ENCODE measurements at places on chromosomes 5 and 9. TPM values are rescaled to one million over a fixed set of nuclear protein-coding genes. Genes with fewer than 3 reads are reported as not detected.
A peak's percentile ranks its signal among the peaks of the same experiment; 100 is the strongest.

PDE8B gene
- total RNA-seq, result not detected

DNA sequence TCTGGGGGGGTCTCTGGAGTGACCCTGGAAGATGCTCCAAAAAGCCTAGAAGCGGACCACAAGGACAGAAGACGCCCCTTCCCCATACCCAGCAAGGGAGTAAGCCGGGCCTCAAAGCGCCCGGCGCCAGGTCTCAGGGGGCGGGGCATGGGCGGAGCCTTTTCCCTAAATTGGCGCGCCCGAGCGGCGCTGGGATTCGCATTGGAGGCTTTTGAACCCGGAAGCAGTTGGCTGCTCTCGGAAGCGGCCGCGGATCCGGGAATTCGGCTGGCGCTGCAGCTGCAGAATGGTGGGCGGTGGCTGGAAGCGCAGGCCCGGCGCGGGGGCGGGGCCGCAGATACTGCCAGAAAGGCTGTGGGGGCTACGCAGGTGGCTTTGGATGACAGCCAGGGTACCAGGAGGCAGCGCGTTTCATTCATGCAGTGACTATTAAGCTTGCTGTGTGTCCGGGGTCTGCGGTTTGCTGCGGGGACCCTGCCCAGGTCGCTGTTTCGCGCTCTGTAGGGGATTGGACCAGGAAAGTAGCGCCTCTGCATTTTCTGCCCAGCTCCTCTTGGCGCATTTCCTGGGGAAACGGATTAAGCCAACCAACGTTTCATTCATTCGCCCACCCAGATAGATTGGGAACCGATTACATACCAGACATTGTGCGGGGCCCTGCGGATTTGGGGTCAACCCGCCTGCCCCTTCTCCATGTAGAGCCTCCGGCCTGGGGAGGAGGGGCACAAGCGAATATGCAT is 83.0 kb upstream of the FREM1 start:
- H3K4me1 ChIP-seq, result peaks cover 23% of the 10 kb centered on the region
- peak; percentile 69 for DNase-seq
- peak overlapping the region; percentile 29 for H3K27ac ChIP-seq
- H3K36me3 ChIP-seq, result no peaks in the 10 kb centered on the region
- peaks cover 11% of the 10 kb centered on the region for H3K27me3 ChIP-seq

STC2 gene
- total RNA-seq, result 31.5 TPM

GRCh38 chr5:168047043-168047668 is 244.3 kb upstream of the WWC1 start:
- H3K27ac ChIP-seq, result no peak overlapping the region
- H3K4me3 ChIP-seq, result no peak overlapping the region
- no peaks in the 10 kb centered on the region for H3K4me1 ChIP-seq

PRLR gene
- not detected for total RNA-seq

- H3K4me1 ChIP-seq, result no peaks in the 10 kb centered on the region
- H3K27me3 ChIP-seq, result no peaks in the 10 kb centered on the region
- H3K4me3 ChIP-seq, result no peak overlapping the region
Observed at GRCh38 chr5:23893561-23893960, 386.2 kb downstream of the PRDM9 start.

ADGRD2 gene
- not detected for total RNA-seq

DNA sequence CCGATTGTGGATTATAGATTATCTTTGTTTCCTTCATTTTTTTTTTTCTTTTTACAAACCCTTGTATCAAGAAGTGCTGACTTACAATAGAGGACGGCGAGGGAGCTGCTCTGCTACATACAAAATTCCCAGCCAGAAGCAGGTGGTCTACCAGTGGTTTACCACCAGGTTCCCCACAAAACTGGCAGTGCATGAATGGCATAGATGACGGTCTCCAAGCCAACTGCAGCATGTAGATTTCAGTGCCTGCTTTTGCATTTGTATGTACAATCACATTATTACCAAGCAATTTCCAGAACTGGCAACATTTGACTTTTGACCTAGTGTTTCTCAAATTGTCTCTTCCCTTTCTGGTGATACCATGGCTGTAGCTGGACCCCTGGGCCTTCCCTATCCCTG is 84.0 kb downstream of the ACER2 start:
- DNase-seq, result no peak

PDCD1LG2 gene
- 0.81 TPM for total RNA-seq

NPR3 gene
- total RNA-seq, result 0.05 TPM

DNA sequence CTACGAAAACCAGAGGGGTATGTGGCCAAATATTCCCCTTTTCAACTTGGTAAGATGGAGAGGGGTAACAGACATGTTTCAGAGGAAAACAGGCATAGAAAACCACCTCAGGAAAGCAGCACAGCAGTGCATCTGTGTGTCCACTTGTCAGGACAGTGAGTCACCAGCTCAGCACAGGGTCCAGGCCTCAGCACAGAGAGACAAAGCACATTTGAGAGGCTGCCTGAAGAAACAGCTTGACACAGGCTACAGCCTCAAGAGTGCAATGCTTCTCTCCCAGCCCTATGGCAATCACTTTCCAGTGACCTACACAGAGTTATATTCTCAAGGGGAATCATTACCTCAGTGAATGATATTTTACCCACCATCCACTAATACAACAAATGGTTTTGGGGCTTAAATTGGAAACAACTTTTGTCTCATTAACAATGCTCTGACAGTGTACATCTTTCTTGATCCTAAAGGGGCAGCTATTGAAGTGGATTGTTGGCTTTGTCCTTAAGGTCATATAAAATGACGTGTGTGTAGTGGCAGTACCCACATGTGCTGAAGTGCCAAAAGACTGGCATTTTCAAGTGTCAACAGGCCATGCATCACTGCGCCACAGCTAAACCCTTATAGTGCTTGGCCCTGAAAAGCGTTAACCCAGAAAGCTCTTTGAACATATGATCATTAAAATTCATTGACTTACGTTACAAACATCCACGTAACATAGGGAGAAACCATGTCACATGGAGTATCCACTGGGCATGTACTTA is 46.4 kb downstream of the ERMP1 start:
- H3K27ac ChIP-seq, result peak overlapping the region; percentile 4
- peaks cover 77% of the 10 kb centered on the region for H3K36me3 ChIP-seq
- no peaks in the 10 kb centered on the region for H3K27me3 ChIP-seq
- peaks cover 50% of the 10 kb centered on the region for H3K4me1 ChIP-seq
- H3K4me3 ChIP-seq, result no peak overlapping the region
- no peak for DNase-seq

SHISAL2B gene
- not detected for total RNA-seq

GRCh38 chr9:132723809-132724208 is 53.5 kb downstream of the GTF3C4 start:
- no peak for DNase-seq
- H3K27me3 ChIP-seq, result peaks cover 10% of the 10 kb centered on the region
- H3K4me1 ChIP-seq, result no peaks in the 10 kb centered on the region
- H3K36me3 ChIP-seq, result no peaks in the 10 kb centered on the region

- no peak overlapping the region for H3K27ac ChIP-seq
- H3K36me3 ChIP-seq, result no peaks in the 10 kb centered on the region
- H3K4me3 ChIP-seq, result no peak overlapping the region
- H3K27me3 ChIP-seq, result no peaks in the 10 kb centered on the region
Observed at GRCh38 chr9:128669786-128670185, 13.1 kb upstream of the DYNC2I2 start.

PCDHGA7 gene
- total RNA-seq, result not detected
